Right kidney (tissue), 9 donors: ENCODE measurements at places on chromosomes 12 and 14.

DNA sequence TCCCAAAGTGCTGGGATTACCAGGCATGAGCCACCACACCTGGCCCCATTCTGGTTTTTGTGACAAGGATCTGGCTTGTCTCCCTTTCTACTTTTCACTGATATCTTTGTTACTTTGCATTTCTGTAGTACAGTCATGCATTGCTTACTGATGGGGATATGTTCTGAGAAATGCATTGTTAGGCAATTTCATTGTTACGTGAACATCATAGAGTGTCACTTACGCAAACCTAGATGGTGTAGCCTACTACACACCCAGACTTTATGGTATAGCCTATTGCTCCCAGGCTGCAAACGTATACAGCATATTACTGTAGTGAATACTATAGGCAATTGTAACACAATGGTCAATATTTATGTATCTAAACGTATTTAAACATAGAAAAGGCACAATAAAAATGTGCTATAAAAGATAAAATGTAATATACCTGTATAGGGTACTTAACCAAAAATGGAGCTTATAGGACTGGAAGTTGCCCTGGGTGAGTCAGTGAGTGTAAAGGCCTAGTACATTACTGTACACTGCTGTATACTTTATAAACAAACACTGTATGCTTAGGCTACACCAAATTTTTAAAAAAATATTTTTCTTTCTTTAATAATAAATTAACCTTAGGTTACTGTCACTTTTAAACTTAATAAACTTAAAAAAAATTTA, 16.0 kb downstream of the MRPL42 start:
- DNase-seq: no peak

- no peak for DNase-seq
Measured at GRCh38 chr14:56379956-56380355, 199.6 kb upstream of the TMEM260 start.

DNA sequence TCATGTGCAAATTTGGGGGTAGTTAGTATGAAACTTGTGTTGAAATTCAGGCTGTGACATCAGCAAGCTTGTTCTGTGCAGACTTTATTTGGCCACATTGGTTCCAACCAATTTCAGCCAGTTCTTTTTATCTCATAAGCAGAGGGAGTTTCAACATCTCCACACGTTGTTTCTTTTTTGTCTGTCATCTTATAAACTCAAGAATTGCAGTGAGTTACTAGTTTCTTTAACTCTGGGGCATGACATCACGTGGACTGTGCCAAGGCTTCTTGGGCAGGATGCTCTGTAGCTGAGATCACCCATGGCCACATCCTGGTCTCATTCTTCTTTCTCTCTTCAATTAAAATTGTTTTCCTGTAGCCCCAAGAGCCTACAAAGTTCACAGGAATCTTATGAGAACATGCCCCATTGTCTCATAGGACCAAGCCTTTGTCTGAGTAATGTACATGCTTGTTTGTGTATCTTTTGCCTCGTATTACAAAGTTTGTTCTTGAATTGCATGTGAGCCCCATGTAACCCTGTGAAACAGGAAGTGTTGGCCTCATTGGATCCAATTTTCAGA, 982.0 kb upstream of the TMEM132C start:
- no peak for DNase-seq

- no peak for DNase-seq
Measured at GRCh38 chr12:51242876-51243275, 4.2 kb downstream of the DAZAP2 start.

- DNase-seq: no peak
Measured at GRCh38 chr12:28164644-28165275, 25.5 kb upstream of the CCDC91 start.

DNA sequence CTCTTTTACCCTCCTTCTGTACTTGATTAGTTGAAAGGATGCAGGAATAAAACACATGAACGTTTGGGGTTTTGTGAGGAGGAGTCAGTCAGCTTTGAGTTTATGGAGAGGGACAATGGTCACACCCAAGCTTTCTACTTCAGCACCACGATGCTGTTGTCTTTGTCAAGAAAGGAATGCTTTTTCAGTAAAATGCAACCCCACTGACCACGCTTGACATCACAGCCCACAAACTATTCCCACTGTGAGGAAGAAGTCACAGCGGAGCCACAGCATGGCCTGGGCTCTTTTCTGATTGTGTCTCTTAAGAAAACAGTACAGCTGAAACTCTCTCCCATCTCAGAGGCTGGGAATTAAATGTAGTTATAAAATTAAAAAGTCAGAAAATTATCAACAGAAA, 135.2 kb downstream of the APAF1 start:
- no peak for DNase-seq

- DNase-seq: no peak
Measured at GRCh38 chr12:26058308-26058707, 66.5 kb downstream of the BHLHE41 start.

GRCh38 chr12:111209811-111210210, 159.1 kb downstream of the PHETA1 start:
- DNase-seq: no peak

GRCh38 chr12:119115296-119115905, 63.3 kb upstream of the HSPB8 start:
- DNase-seq: peak; percentile 7

- DNase-seq: no peak
Measured at GRCh38 chr14:30921305-30921704, 46.9 kb downstream of the COCH start.

- DNase-seq: no peak
Measured at GRCh38 chr14:60931218-60931617, 49.7 kb downstream of the TRMT5 start.

- no peak for DNase-seq
Measured at GRCh38 chr12:76266797-76267196, 81.4 kb downstream of the BBS10 start.

DNA sequence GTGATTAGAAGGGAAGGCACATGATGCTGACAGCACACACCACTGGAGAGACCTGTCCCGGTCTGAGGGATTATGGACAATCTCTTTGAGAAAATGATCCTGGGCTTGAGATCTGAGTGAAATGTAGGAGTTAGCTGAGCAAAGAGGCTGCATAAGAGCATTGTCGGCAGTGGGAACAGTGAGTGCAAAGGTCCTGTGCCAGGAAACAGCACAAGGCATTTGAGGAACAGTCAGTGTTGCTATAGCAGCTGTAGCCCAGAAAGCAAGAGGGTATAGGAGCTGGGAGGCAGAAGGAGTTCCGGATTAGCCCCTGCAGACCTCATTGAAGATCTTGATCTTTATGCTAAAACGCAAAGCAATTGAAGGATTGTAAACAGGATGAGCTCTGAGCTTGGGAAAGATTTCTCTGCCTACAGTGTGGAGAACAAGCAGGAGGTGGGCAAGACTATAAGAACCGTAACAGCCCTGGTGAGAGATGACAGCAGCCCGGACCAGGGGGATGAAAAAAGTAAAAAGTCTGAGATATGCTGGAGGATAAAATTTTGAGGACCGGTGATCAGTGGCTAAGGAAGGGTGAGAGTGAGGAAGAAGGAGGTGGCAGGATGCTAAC, 28.5 kb downstream of the CFL2 start:
- no peak for DNase-seq

- no peak for DNase-seq
Measured at GRCh38 chr12:46219877-46220655, 48.8 kb downstream of the SLC38A1 start.

GRCh38 chr12:93609281-93610192, 37.1 kb downstream of the SOCS2 start:
- no peak for DNase-seq

DNA sequence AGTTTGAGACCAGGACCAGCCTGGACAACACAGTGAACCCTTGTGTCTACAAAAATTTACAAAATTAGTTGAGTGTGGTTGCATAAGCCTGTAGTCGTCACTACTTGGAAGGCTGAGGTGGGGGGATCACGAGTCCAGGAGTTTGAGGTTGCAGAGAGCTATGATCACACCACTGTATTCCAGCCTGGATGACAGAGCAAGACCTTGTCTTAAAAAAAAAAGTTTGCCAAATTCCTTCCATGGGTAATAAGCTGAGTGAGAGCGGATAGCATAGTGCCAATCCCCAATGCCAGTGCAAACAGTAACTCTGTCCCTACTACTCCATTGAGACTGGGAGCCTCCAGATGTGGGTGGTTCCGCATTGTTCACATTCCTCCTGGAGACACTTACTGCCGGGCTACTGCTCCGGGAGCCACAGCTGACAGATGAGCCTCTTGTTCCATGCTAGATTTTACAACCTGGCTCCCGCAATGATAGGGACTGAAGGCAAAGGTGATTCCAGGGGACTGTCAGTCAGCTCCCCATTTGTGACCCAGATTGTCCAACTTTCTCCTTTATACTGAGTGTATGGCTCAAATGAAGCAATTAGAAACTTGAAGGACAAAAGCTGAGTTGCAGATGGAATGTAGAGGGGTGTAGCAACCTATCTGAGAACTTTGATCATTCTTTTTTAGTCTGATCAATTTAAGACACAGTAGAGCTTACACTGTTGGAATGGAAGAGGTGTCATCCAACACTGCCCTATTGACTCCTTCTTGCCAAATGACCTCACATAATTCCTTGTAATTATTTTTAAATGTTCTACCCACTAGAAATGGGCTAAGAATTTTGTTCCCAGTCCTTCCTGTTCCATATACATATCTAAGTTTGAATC, 13.4 kb upstream of the FRMD6 start:
- DNase-seq: no peak

- no peak for DNase-seq
Measured at GRCh38 chr14:54803396-54803795, 99.2 kb downstream of the GCH1 start.

GRCh38 chr12:78888568-78888967, 24.0 kb downstream of the SYT1 start:
- no peak for DNase-seq

DNA sequence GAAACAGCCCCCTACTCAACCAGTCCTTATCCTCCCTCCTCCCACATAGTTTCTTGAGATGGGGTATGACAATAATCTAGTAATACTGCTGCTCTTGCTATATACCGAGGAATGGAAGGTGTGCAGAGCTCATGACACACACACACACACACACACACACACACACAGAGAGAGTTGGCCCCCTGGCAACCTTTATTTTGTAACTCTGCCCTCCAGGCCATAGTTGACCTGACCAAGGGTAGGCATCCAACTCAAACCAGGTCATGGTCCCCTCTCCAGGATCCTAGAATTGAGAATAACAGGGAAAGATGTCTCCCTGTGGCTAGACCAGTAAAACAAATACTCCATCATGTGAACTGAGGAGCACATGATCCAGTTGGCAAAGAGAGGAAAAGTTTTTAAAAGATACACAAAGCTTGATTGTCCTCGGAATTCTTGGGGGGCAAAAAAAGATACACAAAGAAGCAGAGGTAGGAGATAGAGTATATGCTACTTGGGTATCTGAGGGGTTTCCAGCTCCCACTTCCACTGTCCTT, 11.3 kb downstream of the ERO1A start:
- no peak for DNase-seq

DNA sequence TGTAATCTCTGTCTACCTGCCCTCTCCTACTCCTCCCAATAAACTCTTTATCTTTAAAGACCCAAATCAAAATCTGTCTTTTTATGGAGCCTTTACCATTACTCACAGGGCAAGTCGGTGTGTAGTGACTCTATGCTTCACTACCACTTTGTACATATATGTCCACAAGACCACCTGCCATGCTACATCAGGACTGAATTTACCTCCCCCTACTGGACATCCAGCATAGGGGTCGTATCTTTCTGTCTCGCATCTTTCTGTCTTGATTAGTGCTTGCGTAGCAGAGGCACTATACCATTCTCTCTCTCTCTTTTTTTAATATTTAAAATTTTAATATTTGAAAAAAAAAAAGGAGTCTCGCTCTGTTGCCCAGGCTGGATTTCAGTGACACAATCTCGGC, 587.5 kb downstream of the SOX5 start:
- no peak for DNase-seq

- no peak for DNase-seq
Measured at GRCh38 chr14:101174980-101175606, 271.6 kb upstream of the RTL1 start.

- DNase-seq: no peak
Measured at GRCh38 chr12:60704171-60704914, 1108.5 kb downstream of the SLC16A7 start.

- DNase-seq: no peak
Measured at GRCh38 chr14:51121096-51121495, 26.2 kb upstream of the TRIM9 start.

GRCh38 chr12:116609319-116610114, 50.3 kb downstream of the MAP1LC3B2 start:
- DNase-seq: no peak

DNA sequence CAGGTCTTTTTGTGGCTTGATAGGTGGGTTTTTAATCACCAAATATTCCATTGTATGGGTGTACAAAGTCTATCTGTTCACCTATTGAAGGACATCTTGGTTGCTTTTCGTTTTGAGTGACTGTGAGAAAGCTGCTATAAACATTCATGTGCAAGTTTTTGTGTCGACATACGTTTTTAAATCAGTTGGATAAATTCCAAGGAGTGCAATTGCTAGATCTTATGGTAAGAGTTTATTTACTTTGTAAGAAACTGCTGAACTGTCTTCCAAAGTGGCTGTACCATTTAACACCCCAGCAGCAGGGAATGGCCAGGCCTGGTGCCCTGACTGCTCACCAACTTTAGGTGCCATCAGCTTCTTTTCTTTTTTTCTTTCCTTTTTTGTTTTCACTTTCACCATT, 45.5 kb upstream of the C14orf180 start:
- DNase-seq: no peak

DNA sequence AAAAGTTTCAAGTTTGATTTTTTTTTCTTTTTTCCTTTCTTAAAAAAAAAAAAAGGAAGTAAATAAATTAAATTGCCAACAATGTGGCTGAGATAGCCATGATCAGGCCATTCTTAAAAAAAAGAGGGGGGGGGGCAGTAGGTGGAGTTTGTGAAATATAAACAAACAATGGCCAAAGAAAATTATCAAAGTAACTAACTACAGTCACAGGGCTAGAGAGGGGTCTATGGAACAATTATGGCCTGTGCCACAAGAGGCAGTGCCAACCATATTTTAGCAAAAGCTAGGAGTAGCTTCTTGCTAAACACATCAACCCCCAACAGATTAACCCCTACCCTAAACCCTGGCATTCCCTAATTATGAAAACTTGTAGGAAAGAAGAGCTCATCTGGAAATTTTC, 16.2 kb upstream of the SMARCC2 start:
- no peak for DNase-seq

DNA sequence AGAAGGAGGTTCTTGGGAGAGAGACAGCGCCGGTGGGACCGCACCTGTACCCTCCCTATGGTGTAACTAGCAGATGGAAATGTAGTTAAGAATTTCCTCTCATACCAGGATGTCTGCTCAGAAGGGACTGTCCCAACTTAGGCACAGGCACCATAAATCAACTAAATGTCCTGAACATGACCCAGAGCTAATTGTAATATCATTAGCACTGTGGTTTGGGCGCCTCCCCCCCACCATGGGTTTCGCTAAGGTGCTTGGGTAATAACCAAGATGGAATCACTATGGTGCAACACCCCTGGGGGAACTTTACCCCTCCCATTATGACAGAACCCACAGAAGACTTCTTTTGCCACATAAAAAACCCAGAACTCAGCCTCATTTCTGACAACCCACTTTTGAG, 15.9 kb downstream of the ZNF641 start:
- no peak for DNase-seq

- DNase-seq: no peak
Measured at GRCh38 chr12:83216230-83216629, 529.5 kb downstream of the TMTC2 start.

- no peak for DNase-seq
Measured at GRCh38 chr12:3863756-3864155, 9.4 kb downstream of the PARP11 start.

- DNase-seq: no peak
Measured at GRCh38 chr12:26628234-26628633, 204.8 kb downstream of the ITPR2 start.
